ENCODE measurements at places on chromosomes 2 and 18. TPM values are rescaled to one million over a fixed set of nuclear protein-coding genes. Genes with fewer than 3 reads are reported as not detected.

The SERPINB10 gene
- not detected for total RNA-seq

The CDH2 gene
- 10.1 TPM for total RNA-seq

The RGPD4 gene
- total RNA-seq = 0.33 TPM

The ZNF638 gene
- 143 TPM for total RNA-seq

The MEP1B gene
- not detected for total RNA-seq

The KLF7 gene
- total RNA-seq = 90.9 TPM

The KCNIP3 gene
- total RNA-seq = 10.7 TPM

The KCNJ13 gene
- not detected for total RNA-seq

The RAPGEF4 gene
- total RNA-seq = 22.8 TPM

The PRKAG3 gene
- 1.0 TPM for total RNA-seq

The CDKL4 gene
- 0.88 TPM for total RNA-seq

The AKAIN1 gene
- total RNA-seq = not detected

The WNT10A gene
- not detected for total RNA-seq

The SERPINB13 gene
- total RNA-seq = not detected

The CHRND gene
- not detected for total RNA-seq

The IL1F10 gene
- not detected for total RNA-seq

The ABCB11 gene
- not detected for total RNA-seq

The GCKR gene
- 0.69 TPM for total RNA-seq

The ATL2 gene
- 50.0 TPM for total RNA-seq
